ENCODE measurements at places on chromosomes 7 and 10. TPM values are rescaled to one million over a fixed set of nuclear protein-coding genes. Genes with fewer than 3 reads are reported as not detected.

- ATAC-seq = no peak
Observed at GRCh38 chr10:89007129-89007893, 16.7 kb downstream of the FAS start.

- ATAC-seq = no peak
Observed at GRCh38 chr10:7056216-7056615, 354.6 kb downstream of the SFMBT2 start.

- no peak for ATAC-seq
Observed at GRCh38 chr7:150781961-150782360, 18.2 kb downstream of the TMEM176B start.

DNA sequence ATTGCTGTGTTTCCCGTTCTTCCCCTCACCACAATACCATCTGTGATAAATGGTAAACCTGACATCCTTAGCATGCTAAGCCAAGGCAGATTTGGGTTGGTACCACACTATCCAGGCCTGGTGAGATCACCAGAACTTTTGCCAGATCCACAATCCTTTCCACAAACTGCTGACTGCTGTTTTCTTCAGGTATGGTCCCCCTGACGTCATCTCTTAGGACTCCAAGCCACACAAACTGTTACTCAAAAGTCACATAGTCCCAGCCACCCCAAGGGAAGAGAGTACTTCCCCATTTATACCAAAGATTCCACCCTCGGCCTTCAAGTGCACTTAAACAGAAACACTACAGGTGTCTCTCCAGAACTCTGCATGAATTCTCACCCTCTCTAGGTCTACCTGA lies 34.8 kb downstream of the SLC25A13 start:
- ATAC-seq = no peak

DNA sequence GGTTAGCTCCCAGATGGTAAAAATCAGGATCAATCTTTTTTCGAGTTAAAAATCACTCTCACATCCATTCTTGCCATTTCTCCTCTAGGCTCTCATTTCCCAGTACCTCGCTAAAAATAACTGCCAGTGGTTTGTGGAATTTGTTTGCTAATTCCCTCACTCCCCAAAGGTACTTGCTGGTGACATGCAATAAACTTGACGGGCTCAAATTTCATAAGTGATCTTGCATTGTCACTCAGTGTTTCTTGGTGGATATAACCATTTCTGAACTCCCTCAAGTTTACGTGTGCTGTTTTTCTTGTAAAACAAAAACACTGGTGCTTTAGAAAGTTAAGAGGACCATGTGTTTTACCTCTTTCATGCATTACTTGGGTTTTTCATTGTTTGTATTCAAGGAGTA lies 399.2 kb upstream of the MKI67 start:
- ATAC-seq = no peak

DNA sequence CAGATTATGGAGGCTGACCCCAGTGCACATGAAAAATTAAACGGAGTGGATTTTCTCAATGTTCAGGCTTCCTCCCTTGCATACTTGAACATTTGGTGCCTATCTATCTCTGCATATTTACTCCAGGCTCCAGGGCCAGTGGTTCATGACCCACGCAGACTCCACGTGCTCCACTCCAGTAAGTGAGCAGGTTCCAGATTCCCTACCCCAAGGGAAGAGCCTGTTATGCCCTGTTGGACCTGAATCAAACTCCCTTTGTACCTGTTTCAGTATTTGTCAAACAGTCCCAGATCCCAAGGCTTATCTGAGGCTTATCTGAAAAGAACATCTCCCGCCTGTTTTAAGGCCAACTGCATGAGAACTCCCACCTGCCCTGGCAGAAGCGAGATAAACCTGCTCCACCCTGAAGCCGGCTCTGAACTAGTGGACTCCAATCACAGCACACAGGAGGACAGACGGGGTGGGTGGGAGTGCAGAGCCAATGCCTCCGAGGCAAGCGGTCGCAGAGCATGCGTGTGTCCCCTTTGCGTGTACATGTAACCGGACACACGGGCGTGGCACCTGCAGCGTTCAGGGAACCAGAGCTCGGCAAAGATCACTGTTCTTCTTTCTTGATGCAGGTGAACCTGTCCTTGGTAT lies 2.3 kb upstream of the FUOM start:
- ATAC-seq = no peak

DNA sequence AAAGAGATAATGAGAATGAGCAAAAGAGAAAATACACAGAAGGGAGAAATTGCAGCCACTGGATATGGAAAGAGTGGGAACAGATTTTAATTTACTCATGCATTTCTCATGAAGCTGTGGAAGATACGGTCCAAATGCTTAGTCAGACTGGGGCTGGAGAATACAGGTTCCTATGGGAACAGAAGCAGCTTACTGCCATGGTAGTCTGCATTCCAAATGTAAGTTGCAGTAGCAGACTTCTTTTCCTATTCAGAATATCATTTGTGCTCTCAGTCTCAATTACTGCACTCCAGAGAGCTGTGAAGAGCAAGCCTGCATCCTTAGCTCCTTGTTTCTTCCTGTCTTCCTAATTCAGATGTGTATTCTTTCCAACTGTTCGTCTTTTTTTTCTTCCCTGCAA lies 190.8 kb upstream of the TMEM196 start:
- no peak for ATAC-seq

DNA sequence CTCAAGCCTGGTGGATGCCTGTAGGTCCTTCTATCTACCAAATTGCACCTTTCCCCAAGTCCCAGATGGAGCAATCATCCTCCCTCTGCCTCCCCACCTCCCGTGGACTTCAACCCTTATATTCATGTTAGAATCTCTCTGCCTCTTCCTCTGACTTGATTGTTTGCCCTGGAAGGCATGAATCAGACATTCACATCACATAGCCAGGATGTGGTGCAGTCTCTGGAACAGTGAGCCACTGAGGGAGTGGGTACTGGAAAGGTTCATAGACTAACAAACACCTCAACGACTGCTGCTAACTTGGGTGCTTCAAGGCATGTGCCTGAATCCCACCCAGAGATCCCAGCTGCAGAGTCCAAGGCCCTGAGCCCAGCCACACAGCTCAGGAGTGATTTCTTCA lies 494.0 kb downstream of the TNS3 start:
- peak; percentile 6 for ATAC-seq

DNA sequence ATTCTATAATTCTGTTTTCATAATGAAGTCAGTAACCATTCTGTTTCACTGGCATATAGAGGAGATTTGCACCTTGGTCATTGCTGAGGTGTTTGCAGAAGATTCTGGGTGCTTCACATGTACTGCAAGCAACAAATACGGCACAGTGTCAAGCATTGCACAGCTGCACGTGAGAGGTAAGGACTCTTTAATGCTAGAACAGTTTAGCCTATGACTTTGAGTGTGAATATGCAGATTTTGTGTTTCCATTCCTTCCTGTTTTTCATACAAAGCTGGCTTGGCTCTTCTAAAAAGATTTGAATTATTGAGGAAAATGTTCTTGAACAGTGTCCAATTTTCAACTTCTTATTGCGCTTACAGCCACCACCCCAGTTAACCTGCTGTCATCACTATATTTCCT lies 56.4 kb downstream of the MYPN start:
- ATAC-seq = no peak

GRCh38 chr7:102896585-102896984 lies 16.2 kb upstream of the LRRC17 start:
- ATAC-seq = no peak

DNA sequence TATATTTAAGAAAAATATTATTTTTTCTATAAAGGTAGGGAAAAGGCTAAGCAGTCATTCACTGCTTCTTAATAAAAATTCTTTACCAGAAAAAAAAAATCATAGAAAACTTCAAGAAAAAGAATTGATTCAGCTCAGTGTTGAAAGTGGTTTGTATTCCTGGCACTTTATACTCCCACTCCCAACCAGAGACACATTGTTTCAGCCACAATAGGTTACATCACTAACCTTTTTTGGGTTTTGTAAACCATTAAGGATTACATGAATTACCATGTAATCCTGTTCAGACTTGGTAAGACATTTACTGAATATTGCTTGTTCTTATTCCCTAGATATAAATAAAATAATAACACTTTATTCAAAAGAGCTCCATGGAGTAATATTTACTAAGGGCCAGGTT lies 46.6 kb downstream of the MINPP1 start:
- no peak for ATAC-seq

- no peak for ATAC-seq
Observed at GRCh38 chr7:86972072-86972471, 87.4 kb downstream of the ELAPOR2 start.

GRCh38 chr10:112524641-112525040 lies 77.6 kb downstream of the VTI1A start:
- ATAC-seq = no peak

- no peak for ATAC-seq
Observed at GRCh38 chr7:112512451-112513210, 31.8 kb downstream of the LSMEM1 start.

DNA sequence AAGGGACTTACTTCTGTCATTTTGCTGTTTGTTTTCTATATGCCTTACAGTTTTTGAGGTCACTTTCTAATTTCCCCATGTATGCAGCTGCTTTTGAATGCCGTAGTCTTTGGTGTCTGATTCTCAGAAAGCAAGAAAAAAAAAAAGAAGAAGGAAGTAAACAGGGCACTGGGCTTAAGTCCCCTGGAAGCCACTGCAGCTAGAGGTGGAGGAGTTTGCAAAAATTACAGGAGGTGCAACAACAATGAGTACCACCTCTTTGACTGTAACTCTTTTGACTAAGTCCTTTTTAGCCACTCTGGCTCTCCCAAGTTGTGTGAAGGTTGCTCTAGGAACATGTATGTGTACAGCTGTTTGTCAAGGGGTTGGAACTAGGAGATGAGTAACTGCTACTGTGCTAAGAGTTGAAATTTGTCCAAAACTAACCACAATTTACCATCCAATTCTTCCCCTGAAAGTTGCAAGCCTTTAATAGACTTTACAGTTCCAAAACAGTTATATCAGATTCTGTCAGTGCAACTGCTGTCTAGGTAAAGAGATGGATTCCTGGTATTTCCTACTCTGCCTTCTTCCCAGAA lies 588.0 kb upstream of the LRRN3 start:
- ATAC-seq = no peak

GRCh38 chr10:128466831-128467371 lies 340.7 kb upstream of the MKI67 start:
- ATAC-seq = no peak

DNA sequence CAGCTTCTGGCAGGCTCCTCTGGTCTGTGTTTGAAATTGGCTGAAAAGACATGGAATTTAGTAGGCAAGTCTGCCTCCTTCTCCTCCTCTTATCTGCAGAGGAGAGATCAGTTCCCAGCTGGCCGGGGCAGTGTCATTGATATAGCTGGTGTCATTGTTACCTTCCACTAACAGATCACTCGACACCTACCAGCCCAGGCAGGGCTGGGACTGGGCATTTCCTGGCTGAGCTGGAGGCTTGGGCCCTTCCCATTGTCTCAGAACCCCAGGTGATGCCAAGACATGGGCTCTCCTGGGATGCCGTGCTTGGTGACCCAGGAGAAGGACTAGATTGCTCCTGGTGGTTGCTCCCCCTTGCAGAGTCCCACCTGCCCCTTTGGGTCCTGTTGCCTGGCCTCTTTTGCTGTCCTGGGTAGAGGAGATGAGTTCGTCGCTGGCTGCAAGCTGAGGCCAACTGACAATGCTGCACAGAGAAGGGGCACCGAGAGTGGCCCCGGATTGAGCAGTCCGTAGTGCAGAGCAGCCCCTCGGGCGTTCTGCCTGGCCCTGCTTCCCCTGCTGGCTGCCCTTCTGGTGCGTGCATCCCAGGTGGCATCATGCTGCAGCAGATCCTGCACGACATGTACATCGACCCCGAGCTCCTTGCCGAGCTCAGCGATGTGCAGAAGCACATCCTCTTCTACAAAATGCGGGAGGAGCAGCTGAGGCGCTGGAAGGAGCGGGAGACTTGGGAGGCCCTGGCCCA lies at the start of gene SH2D4B:
Gene SH2D4B (plus strand): TSS at position 167 of the 745 bp plus-strand sequence. CDS start 430 bp downstream, at position 597.
- ATAC-seq = no peak

- peak; percentile 65 for ATAC-seq
Observed at GRCh38 chr7:74479961-74480829, 26.5 kb downstream of the GTF2IRD1 start.

GRCh38 chr7:31336202-31337001 lies 4.1 kb downstream of the NEUROD6 start:
- no peak for ATAC-seq

GRCh38 chr7:4434306-4434705 lies 247.8 kb upstream of the FOXK1 start:
- no peak for ATAC-seq

- no peak for ATAC-seq
Observed at GRCh38 chr10:126227762-126228134, 160.5 kb downstream of the ADAM12 start.

DNA sequence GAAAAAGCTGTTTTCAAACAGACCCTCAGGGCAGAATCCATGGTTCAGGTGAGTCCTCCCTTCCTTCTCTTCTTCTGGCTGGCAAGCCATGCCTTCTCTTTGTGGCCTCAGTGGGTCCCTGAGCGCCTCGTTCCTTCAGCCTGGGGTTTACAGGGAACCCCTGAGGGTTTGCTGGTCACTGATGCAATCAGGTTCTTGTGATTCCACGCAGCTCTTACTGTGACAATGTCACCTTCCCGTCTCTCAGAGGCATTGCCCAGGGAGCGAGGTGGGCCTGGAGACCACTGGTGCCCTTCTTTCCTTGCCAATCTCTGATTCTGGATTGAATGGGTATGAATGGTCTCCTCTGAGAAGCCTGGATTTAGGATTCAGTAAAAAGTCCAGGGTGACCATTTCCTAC lies 132.2 kb downstream of the ADARB2 start:
- ATAC-seq = no peak

DNA sequence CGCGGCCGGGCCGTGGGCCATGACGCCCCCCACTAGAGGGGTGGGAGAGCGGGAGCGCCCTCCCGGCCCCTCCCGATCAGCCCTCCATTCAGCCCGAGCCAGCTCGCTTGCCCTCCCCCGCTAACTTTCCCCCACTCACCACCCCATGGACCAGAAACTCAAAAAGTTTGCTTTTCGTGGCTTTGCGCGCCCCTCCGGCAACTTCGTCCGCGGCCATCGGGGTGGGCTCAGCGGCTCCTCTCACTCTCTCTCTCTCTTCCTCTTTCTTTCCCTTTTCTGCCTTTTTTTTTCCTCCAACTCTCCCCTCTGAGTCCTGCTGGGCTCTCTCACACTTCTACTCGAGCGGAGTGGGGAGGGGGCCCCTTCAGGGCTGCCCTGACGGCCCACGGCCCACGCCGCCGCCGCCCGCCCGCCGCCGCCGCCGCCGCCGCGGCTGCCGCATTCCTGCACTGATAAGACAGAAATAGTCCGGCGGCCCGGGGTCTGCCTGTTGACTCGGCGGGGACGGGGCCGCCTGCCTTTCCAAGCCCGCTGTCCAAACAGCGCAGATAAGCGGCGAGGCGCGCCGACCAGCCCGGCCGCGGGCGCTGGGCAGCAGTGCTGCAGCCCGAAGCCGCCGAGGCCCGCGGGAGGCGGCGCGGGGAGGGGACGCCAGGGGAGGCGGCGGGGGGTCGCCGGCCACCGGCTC lies at the start of gene SMARCD3:
Gene SMARCD3 (minus strand): TSS at position 349 of the 688 bp plus-strand sequence. CDS start 132 bp downstream, at position 217.
- ATAC-seq = peak; percentile 40

- ATAC-seq = no peak
Observed at GRCh38 chr7:158444501-158445420, 142.9 kb downstream of the PTPRN2 start.

- ATAC-seq = no peak
Observed at GRCh38 chr10:59626523-59626869, 83.2 kb downstream of the SLC16A9 start.

GRCh38 chr7:2086229-2086628 lies 146.5 kb downstream of the MAD1L1 start:
- no peak for ATAC-seq

Gene CPA1
- not detected for total RNA-seq

Gene SLC26A3
- total RNA-seq = 13.1 TPM

Gene GPR22
- not detected for total RNA-seq

Gene KCNIP2
- total RNA-seq = not detected

Gene ZKSCAN1
- 31.8 TPM for total RNA-seq

Gene CCDC3
- total RNA-seq = 18.4 TPM

Gene NKX1-2
- 0.12 TPM for total RNA-seq

Gene MAT1A
- total RNA-seq = not detected

Gene C10orf105
- not detected for total RNA-seq

Gene NRCAM
- total RNA-seq = 1.6 TPM

Gene TMEM72
- not detected for total RNA-seq
